ENCODE measurements at places on chromosomes 6 and 20.

DNA sequence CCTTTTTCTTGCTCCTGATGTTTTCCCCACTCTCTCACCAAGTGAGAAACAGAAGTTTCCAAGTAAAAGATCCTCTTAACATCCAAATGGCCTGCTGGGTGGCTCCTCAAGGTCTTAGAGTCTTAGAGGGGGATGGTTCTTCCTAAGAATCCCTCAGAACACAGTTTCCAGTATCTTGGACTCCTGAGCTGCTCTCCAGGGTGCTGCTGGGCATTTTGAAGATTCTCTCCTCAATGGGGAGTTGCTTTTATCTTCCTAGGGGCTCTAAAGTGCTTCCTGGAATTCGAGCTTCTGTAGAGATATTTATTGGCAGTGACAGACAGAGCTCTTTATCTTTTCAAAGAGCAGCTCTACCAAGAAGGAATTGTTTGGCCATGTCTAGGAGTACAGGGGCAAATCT is 70.8 kb upstream of the SLC35B3 start:
- DNase-seq: no peak

DNA sequence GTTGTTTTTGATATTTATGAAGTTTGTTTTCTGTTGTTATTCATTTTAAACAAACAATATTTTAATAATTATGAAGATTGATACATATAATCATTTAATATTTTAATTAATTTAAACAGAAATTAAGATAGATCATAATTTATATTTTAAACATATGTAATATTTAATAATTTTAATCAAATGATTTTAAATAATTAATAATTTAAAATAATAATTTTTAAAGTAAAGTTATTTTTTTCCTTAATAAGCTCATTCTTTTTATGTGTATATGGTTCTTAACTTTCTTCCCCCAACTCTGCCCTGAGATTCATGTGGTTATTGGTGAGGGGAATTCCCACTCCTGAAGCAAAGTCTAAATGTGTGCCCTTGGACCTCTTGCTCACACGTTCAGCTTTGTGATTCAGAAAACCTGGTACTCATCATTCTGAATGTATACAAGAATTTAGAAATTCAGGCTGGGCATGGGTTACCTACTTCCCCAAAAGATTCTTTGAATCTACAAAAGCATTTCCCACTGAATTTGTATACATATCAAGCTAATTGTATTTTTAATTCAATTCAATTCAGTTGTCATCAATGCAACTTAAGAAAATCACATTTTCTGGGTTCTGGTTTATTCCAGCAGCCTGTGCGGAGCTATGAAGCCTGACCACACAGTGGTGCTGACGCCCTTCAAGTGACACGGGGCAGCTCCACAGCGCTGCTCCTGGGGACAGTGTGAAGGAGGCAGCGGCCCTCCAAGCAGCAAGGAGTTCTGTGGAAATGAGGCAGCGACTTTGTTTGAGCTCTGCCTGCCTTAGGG is 168.9 kb upstream of the UST start:
- DNase-seq: peak; percentile 83

DNA sequence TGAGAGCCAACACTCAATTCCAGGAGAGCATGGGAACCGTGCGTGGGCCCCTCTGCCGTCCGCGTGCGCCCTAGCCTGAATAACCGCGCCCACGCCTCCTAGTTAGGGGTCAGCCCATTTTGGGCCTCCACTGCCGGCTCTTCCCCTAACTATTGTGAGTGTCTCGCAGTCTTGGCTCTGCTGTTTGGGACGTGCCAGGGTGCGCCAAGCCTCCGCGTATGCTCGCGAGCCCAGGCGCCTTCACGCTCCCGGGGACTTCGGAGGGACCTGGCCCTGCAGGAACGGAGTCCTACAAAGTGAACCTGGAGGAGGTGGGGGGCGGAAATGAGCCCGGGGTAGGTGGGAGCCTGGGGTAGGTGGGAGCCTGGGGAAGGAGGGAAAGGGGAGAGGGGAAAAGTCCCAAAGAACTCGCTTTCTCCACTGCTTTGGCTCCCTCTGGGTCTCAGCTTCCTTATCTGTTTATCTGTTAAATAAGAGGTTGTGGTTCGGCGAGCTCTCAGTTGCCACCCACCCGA is 873 bp upstream of the GCM2 start:
- no peak for DNase-seq

GRCh38 chr6:36570264-36570663 is 23.0 kb upstream of the STK38 start:
- no peak for DNase-seq

DNA sequence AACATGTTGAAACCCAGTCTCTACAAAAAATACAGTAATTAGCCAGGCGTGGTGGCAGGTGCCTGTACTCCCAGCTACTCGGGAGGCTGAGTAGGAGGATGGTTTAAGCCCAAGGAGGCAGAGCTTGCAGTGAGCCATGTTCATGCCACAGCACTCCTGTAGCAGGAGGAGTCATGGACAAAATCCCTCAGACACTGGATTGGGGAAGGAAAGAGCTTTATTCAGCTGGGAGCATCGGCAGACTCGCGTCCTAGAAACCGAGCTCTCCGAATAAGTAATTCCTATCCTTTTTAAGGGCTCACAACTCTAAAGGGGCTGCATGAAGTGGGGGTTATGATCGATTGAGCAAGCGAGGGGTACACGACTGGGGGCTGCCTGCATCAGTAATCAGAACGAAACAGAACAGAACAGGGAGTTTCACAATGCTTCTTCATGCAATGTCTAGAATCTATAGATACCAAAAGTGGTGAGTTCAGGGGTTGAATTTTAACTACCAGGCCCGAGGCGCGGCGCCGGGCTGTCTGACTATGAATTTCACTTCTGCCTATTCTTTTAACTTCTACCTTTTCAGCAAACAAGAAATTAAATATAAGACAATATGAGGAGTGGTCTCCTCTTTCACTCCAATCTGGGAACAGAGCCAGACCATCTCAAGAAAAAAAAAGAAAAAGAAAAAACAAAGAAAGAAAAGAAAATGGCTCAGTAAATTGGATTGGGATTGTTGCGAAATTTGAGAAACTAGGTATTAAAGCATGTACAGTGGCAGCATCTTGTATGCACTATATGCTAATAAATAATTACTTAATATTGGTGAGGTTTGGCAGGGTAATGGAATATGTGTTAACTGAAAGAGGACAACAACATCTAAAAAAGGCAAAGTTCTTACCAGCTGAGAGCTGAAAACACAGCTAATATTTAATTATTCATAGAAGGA is 23.6 kb downstream of the HMGN4 start:
- DNase-seq: no peak

Data from ELR (cell line).